ENCODE measurements at places on chromosomes 4 and X.
A peak's percentile ranks its signal among the peaks of the same experiment; 100 is the strongest.

GRCh38 chrX:47900833-47901232, 64.1 kb downstream of the ZNF81 start:
- no peak for DNase-seq

DNA sequence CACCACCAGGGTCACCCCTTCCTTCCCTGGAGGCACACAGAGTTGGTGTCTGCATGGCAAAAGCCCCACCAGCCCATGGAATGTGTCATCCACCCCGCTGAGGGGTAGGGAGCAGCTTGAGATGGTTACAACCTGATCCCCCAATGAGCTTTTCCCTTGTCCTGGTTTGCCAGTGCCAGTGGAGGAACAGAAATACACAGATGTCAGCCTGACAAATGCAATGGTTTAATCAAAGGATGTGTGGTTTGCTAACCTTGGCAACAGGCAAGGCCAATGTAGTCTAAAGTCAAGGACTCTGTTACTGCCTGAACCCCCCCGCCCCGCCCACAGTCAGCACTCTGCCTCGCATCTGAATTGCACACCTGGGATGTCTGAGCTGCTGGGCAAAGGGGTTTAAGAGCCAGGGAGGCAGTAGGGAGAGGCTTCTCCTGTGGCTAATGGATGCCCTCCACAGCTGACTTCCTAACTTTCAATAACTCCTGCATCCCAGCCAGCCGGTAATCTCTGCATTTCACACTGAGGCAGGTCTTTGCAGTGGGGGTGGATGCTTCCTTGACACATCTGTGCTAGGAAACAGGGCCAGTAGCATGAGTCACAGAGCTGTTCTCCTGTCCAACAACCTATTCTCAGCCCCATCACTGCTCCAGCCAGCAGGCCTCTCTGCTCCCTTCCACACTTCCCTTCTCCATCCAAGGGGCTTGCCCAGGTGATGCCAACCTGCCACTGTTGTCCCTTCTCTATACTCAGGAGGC, 137.5 kb downstream of the AMMECR1 start:
- no peak for DNase-seq

DNA sequence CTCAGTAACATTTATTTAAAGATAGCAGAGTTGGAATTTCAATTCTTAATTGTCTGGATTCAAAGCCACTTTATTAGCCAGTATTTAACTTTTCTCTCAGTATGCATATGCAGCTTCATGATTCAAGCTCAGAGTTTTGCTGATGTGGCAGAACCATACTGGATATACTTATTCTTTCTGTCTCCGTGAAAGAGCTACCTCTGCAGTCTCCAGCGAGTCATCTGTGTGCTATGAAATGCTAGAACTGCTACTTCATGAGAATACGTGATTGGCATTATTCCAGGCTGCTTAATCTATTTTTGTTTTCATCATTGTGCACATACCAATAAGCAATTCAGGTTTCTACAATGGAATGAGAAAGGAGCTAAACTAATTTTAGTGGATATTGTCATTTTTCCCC, 743.7 kb downstream of the C4orf33 start:
- DNase-seq: no peak

GRCh38 chrX:57211906-57212305, 74.6 kb upstream of the FAAH2 start:
- DNase-seq: no peak

- DNase-seq: no peak
Measured at GRCh38 chrX:150731795-150732194, 38.6 kb downstream of the MTMR1 start.

DNA sequence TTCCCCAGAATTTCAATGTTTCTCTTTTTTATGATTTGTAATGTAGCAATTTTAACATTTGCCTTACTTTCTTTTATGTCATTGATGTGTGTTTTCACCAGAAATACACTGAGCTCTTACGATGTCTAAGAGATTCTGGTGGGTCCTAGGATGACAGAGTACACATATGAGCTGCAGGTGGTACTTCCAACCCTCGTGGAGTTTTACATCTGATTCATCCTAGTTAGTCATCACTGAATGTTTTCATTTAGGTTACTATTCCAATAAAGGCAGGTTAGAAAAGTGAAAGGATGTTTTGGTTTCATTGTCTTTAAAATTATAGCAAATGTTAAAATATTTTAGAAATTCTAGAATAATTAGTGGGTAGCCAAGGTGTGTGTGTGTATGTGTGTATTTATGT, 605.9 kb downstream of the ADGRL3 start:
- no peak for DNase-seq

GRCh38 chrX:34901761-34902160, 40.8 kb upstream of the FAM47B start:
- DNase-seq: no peak

DNA sequence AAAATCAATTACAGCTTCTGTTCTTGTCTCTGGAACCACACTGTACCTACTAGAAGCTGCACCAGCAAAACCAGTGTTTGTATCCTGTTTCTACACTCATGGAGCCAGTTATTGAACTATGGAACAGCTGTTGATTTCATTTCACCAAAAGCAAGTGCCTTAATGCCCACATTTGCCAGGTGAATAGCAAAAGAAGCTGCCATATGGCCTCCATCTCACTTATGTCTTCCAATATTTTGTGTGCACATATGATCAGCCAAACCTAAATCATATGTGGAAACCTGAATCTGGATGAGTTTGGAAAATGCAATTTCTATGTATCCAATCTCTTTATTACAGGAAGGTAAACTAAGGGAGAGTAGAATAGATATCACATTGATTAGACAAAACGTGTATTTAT, 415.8 kb upstream of the GRID2 start:
- no peak for DNase-seq

GRCh38 chr4:6116696-6117285, 83.6 kb downstream of the JAKMIP1 start:
- DNase-seq: peak; percentile 43

DNA sequence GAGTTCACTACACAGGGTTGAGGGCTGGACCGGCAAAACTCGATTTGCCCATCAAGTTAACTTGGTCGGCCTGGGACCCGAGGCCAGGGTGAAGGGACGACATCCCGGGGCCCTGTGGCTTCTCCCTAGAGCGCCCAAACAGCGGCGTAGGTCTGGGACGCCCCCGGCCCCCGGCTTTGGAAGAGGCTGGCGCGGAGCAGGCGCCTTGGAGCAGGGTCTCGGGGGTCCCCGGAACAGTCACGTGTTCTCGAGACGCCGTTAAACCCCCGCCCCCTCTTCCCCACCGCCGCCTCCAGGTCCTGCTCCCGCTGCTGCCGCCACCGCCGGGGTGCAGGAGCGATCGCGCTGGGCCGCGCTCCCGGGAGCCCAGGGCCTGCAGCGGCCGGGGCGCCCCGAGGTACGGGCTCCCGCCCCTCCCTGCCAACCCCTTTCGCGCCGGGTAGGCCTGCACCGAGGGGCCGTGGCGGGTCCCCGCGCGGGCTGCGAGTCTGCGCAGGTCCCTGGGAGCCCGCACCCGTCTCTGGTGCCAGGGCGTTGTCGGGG, at the start of gene NPY5R:
NPY5R (plus strand) TSS at position 289 of the 543 bp plus-strand sequence. CDS start 6,382 bp downstream, outside the sequence.
- DNase-seq: no peak

- DNase-seq: no peak
Measured at GRCh38 chr4:139900964-139901376, 235.4 kb downstream of the MGST2 start.

- no peak for DNase-seq
Measured at GRCh38 chr4:116197317-116197809, 888.0 kb downstream of the TRAM1L1 start.

DNA sequence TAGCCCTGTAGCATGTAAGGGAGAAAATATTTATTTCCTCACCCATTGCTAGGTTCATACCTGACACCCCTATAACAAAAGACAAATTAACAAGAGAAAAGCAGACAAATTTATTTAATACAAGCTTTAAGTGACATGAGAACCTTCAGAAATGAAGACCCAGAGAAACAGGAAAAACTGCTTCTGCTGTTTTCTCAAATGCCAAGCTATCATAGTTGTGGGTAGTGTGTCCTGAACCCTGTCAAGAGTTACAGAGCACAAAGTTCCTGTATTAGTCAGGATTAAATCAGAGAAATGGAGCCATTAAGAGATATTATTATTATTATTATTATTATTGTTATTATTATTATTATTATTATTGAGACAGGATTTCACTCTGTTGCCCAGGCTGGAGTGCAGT, 17.5 kb downstream of the CCDC160 start:
- DNase-seq: no peak

- DNase-seq: peak; percentile 43
Measured at GRCh38 chr4:151624626-151625565, 135.9 kb downstream of the GATB start.

DNA sequence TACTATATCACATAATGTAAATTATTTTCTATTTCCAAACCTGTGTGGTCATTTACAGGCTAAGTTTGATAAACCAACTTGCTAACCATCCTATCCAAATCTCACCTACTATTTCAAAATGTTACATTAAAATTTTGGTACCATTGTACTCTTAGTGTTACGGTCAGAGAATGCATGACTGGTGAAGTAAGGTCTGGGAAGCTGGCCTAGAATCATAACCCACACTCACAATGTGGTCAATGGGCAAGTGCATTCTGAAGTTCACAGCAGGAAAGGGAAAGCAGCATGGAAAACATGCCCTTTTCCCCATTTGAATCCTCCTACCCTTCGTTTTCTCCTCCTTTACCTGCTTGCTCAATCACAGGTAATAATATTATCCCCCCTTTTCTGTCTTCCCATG, 54.4 kb downstream of the PPP3CA start:
- no peak for DNase-seq

DNA sequence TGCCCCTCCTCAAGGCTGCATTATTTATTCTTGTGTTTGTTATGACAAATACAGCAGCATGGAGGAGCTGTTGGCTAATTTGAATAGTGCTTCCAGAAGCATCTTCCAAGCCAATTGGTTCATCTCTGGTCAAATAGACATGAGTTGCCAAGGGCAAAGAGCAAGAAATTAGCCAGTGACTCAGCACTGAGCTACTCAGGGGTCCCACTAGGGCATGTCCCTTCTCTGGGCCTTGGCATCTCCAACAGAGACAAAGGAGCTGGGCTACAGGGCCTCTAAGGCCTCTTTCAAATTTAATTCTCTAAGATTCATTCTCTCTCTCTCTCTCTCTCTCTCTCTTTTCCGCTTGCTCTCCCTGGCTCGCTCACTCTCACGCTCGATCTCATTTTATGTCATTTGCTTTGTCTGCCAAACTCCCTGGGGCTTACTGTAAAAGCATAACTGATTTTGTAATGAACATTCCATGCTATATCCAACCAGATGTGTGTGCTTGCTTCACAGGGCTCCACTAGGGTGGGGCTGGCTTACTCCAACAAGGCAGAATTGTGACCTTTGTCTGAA, 86.7 kb upstream of the MAGEA4 start:
- DNase-seq: no peak

DNA sequence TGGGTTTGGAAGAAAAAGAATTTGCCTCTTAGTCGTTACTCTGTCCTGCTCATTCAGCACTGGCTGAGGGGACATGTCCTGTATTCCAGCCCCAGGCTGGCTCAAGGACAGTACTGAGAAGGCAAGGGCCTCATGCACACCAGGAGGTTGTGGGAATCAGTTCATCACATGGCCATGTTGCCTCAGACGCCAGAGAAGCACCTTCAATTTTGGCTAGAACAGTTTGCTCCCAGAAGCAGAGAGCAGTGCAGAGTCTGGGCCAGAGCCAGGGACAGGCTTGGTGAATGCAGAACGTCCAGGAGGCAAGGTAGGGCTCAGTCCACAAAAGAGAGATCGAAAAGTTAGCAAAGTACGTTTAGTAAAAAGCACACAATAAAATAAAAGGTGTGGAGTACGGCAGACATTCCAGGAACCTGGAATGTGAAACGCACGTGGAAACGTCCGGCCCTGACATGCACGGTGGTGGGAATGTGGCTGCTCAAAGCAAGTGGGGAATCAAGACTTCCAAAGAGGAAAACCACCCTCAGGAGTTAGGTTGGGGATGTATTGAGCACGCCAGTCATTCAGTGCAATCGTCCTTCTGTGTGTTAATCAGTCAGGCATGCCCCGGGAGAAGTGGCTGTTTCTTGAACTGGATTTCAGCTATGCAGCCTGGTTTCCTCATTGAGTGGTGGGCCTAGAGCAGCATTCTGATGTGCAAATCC, 1.2 kb upstream of the SLC2A9 start:
- no peak for DNase-seq

GRCh38 chr4:74486905-74487304, 42.0 kb downstream of the AREG start:
- DNase-seq: no peak

GRCh38 chr4:113116414-113117357, 67.2 kb downstream of the ANK2 start:
- no peak for DNase-seq

- DNase-seq: no peak
Measured at GRCh38 chr4:105162123-105162796, 15.6 kb downstream of the TET2 start.

GRCh38 chr4:78951862-78952472, 12.7 kb upstream of the PAQR3 start:
- no peak for DNase-seq

DNA sequence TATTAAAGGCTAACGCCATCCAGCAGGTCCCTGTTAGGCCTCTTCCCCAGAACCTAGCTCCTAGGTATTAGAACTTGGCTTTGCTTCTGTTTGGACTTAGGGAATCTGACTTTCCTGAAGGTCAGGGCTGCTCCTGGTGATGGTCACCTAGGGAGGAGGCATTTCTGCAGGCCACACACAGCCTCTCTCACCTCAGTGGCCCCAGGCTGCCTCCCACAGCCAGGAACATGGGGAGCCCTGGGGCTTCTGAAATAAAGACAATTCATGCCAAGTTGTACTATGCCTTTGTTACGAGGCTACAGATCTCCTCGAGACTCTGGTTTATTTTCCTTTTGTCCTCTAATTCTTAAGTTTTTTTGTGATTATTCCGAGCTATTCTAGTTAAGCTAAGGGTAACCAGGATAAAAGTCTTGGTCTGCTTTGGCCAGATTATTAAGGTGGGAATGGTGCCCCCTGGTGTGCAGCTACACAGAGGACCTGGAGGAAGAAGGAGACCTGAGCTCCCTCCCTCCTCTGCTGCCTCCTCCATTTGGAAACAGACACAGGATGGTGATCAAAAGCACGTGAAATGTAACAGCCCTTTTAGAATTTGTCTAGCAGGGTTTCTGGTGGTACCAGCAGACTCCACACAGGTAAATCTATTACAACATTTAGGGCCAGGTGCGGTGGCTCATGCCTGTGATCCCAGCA, 131.0 kb downstream of the DCLK2 start:
- peak; percentile 68 for DNase-seq

DNA sequence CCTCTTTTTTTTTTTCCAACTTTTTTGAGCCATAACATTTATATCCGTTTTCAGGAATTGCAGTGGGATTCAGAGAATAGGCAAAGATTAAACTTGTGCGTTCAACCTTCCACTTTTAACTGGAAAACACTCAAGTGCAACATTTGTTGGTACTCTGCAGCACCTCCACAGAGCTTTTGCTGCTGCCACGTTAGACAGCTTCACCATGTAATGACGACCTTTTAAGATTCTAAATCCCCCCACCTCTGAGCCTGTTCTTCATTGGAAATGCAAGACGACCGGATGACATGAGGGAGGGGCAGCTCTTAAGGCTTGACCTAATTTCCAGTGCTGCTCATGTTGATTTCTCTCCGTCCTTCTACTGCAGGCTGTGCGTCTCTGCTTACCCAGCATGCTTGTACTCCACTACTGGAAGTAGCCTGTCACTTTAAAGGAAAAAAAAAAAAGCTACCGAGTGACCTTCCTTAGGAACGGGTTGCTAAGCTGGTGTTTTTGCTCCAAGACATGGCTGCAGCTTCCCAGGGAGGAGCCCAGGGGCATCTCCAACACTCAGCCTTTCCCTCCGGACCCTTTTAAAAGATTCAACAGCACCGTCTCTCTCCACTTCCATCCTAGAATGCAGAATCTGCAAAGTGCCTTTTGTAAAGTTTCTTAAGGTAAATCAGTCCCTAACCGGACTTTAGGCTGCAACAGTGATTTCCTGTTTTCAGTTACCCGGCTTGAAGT, at the start of gene CC2D2A:
CC2D2A (plus strand) TSS at position 481 of the 726 bp plus-strand sequence. CDS start 6,051 bp downstream, outside the sequence.
- DNase-seq: no peak

- no peak for DNase-seq
Measured at GRCh38 chr4:176193126-176193525, 2.3 kb downstream of the SPATA4 start.
